Uterus (tissue), 4 donors: ENCODE measurements at places on chromosomes 2 and 18. TPM values are rescaled to one million over a fixed set of nuclear protein-coding genes. Genes with fewer than 3 reads are reported as not detected.
A peak's percentile ranks its signal among the peaks of the same experiment; 100 is the strongest.

DNA sequence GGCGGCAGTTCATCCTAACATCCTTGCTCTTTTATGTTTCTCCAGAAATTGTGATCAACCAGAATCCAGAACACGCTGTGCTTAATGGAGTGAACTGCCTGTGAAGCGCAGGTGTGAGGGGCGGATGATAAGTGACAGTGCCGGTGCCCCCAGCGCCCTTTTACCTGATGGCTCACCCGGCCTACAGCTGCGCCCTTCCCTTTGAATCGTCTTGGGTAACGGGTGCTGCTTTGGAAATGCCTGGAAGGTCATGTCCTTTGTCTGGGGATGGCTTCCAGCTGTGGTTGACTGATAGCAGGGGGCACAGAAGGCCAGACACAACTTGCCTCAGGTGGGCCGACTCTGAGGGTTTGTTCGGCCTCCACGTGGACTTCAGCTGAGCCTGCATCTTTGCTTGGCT is 119.4 kb downstream of the LPIN1 start:
- H3K27me3 ChIP-seq: no peaks in the 10 kb centered on the region
- H3K4me1 ChIP-seq: no peaks in the 10 kb centered on the region

Gene RIT2
- not detected for total RNA-seq

DNA sequence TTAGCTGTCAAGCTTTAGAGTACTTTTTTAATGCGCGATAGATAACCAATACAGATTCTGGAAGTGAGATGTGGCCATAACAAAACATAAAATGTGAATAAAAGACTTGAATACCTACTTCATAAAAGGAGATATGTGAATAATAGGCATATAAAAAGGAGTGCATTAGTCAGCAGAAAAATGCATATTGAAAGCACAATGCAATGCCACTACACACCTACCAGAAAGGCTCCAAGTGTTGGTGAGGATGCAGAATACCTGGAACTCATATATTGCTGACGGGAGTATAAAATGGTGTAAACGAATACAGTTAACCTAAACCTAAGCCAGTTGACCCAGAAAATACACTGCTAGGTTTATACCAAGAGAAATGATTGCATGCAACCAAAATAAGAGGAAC is 10.9 kb upstream of the RAPGEF4 start:
- no peak overlapping the region for H3K27ac ChIP-seq
- no peaks in the 10 kb centered on the region for H3K4me1 ChIP-seq
- no peaks in the 10 kb centered on the region for H3K36me3 ChIP-seq

DNA sequence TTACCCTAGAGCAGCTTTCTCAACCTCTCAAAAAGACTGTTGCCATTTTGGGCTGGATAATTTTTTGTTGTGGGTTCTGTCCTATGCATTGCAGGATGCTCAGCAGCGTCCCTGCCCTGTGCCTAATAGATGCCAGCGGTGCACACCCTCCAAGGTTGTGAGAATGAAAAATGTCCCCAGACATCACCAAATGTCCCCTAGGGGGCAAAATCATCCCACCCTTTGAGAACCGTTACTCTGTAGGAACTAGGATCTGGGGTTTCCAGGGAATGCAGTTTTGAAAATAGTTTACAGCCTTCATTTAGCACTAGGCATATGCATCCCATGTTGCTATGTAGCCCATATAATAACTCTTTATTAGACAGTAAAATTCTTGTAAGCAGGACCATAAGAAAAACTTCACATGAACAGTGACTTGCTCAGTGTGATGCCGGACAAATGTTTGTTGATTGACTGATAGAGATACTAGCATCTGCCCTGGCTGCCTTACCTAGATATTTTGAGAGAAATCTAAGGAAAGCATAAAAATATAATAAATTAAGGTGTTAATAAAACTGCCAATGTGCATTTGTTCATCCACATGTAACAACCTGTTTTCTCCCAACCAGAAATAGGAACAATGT is 79.2 kb upstream of the EPC2 start:
- no peak overlapping the region for H3K4me3 ChIP-seq
- H3K27ac ChIP-seq: no peak overlapping the region
- no peaks in the 10 kb centered on the region for H3K36me3 ChIP-seq

Gene CROCC2
- not detected for total RNA-seq

Gene RAB1A
- 112 TPM for total RNA-seq

DNA sequence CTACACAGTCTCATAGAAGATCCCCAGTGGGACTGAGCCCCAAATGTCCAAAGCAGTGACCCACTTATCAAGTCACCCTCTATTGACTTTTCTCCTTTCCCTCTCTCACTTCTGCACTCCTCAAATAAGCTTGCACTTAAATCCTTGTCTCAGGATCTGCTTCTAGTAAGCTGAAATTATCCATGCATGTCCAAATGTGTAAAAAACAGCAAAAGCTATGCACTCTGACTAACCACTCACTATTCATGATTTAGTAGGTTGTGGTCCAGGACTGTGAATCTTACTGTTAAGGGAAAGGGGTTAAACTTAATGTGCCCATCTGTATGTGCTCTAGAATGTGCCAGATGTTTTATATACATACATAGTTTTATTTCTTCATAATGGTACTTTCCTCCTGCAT is 115.4 kb downstream of the SCG2 start:
- DNase-seq: no peak
- no peaks in the 10 kb centered on the region for H3K36me3 ChIP-seq
- no peak overlapping the region for H3K4me3 ChIP-seq
- no peaks in the 10 kb centered on the region for H3K4me1 ChIP-seq
- H3K27me3 ChIP-seq: no peaks in the 10 kb centered on the region
- peak overlapping the region; percentile 30 for H3K27ac ChIP-seq

DNA sequence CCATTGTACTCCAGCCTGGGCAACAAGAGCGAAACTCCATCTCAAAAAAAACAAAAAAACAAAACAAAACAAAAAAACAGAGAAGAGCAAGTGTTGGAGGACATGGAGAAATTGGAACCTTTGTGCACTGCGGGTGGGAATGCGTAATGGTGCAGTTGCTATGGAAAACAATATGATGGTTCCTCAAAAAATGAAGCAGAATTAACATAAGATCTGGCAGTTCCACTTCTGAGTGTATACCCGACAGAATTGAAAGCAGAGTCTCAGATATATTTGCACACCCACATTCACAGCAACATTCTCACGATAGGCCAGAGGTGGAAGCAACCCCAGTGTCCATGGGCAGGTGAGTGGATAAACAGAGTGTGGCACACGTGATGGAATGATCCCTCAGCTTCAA is 11.0 kb upstream of the RALB start:
- no peak overlapping the region for H3K27ac ChIP-seq
- H3K36me3 ChIP-seq: no peaks in the 10 kb centered on the region
- H3K4me3 ChIP-seq: no peak overlapping the region
- DNase-seq: no peak
- H3K27me3 ChIP-seq: no peaks in the 10 kb centered on the region

DNA sequence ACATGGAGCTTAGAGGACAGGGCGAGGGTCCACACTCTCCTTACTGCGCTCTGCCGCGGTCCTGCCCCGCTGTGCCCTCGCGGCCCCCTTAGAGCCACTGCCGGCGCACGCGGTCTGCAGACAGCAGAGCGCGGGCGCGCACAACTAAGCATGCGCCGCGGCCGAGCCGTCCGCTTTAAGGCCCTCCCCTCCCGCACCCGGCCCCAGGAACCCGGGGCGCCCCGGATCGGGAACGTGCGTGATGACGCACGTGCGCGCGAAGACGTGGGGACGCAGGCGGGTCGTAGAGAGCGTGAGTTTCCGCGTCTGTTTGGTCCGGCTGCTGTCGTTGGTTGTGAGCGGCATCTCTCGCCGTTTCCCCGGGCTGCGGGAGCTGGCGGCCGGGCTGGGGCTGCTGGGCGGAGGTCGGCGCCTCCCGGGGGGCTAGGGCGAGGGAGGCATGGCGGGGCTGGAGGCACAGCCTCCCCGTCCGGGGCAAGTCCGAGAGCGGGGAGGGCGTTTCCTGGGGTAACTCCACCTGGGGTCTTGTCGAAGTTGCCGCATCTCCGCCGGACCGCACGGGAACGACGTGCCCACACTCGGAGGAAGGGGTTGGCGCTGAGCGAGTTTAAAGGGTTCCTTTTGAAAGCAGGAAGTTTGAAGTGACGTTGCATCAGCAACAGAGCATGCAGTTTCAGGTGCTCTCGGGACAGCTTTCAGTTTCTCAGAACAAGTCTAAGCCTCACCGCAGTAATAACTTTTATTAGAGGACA is at the start of gene RHBDD1:
Gene RHBDD1 (plus strand): TSS at position 259 of the 752 bp plus-strand sequence. CDS start 28,640 bp downstream, outside the sequence.
- H3K4me1 ChIP-seq: peaks cover 7% of the 10 kb centered on the region
- no peaks in the 10 kb centered on the region for H3K36me3 ChIP-seq
- peak within 1 kb of the TSS; percentile 92 for H3K4me3 ChIP-seq
- H3K27ac ChIP-seq: peak within 1 kb of the TSS; percentile 99
- DNase-seq: peak; percentile 92
